ENCODE measurements at places on chromosomes 16 and 17.
A peak's percentile ranks its signal among the peaks of the same experiment; 100 is the strongest.

DNA sequence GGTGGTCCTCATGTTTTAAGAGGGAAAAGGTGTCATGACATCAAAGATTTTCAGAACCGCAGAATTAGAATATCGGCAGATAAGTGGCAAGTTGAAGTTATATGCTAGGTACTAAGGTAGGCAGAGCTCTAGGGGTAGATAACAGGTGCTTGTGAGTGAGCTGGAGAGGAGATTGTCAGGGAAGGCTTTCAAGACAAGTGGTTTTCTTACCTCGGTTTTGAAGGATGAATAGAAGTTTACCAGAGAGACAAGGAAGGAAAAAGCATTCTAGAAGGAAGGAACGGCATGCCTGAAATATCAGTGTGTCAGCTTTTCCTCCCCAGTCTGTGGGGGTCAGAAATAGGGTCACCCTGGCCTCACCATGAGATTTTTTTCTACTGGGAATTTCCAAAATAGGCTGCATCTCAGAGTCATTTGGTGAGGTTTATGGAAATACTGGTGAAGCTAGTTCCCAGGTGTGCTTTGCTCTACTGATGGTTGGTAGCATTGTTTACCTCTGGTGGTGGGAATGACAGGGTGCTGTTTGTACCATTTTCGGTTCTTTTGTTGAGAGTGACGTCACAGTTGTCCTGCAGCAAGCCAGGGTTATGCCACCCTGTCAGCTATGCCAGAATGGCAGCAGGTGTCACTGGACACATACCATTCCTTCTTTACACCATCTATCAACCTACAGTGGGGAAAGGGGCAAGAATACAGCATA is 112.5 kb downstream of the MSI2 start:
- DNase-seq, result no peak

DNA sequence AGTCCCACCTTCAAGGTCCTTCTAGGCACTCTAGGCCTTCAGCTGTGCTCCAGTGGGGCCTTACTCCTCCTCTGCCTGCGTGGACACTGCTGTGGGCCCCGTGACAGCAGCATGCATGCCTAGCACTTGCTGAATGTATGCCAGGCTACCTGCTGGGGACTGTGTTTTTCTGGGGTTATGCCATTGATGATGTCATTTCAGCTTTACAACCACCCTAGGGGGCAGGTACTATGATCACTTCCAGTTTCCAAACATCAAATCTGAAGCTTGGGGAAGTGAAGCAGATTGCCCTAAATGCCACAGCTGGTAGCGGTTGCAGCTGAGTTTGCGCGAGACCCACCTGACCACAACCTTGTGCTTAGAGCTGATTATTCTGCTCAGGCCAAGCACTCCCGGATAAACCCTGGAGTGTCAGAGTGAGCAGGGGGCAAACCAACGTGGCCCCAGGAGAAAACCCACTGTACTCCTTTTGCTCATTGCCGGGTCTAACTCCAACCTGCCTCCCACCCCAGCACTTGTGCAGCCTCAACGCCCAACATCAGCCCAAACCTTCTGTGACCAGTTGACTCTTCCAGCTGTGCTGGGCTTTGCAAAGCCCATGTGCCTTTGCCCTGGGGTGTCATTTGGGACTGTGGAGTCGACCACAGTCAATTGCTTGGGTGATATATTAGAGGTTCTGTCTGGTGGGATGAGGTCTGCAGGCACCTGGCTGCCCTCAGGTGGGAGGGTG is 168.4 kb downstream of the ENGASE start:
- DNase-seq, result no peak

- peak; percentile 8 for DNase-seq
These were observed 15.0 kb upstream of the SCIMP start for GRCh38 chr17:5249615-5250014.

DNA sequence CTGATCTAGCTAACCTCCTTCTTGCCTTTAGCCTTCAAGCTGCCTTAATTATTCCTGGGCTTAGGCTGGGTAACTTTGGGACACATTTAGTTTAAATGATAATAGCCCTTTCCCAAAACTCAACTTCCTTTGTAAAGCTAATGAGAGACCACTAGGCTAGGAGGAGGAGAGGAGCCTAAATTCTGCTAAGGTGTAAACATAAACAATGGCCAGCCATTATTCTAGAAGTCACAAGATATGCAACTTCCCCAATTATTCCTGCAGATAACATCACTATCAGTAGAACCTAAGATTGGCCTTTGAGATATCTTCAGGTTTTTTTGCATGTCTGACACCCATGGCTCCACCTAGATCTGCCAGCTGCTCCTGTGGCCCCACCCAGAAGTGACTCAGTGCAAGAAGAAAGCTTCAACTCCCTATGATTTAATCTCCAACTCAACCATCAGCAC is 131.2 kb upstream of the FAM20A start:
- no peak for DNase-seq

Data from NCI-H2029 treated with DMSO at 0.1 percent for 48 hours (cell line).